ENCODE measurements at places on chromosomes 7 and 10.

DNA sequence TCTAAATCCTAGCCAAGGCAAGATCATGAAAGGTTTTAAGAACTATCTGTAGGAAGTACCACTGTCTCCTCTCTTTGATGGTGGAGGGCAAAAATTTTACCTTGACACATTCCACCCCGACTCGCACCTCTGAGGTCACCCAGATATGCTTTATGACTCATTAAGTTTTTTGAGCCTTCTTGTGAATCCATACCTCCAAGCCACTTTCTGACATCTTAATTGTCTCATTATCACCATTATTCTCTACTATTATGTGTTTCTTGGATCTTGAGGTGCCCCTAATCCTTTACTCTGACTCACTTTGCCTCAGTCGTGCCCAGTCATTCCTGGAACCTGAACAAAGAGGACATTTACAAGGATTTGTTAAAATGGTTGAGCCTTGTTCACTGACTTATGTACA lies 146.6 kb downstream of the RAPGEF5 start:
- DNase-seq = no peak

DNA sequence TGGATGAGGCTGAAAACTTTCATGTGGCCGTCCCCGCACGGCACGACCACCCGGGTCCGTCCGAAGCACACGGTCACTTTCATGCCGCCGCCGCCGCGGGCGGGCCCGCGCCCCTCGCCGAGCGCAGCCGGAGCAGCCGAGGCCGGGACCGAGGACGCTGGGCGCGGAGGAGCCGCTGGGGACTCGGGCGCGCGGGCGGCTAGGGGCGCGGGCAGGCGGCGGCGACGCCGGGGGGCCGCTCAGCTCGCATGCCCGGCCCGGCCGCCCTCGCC lies 247 bp downstream of the PARD3 start:
- DNase-seq = no peak

DNA sequence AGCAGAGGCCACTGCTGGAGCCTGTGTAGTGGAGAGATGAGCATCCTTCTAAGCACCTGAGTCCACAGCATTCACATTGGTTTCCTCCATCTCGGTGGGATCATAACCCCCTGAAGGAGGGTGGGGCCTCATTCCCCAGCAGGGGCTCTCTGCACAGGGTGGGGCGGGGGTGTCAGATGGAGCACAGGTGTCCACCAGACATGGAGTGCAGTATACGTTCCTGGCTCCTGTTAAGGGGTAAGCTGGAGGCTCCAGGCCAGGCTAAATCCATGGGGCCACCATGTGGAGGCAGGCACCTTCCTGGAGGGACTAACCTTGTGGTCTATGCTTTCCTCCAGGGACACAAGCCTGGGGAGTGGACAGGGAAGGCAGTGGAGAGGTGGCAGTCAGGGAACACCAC lies 252.6 kb downstream of the GRID1 start:
- DNase-seq = no peak

- no peak for DNase-seq
Observed at GRCh38 chr10:131445623-131446022, 134.1 kb upstream of the TCERG1L start.

DNA sequence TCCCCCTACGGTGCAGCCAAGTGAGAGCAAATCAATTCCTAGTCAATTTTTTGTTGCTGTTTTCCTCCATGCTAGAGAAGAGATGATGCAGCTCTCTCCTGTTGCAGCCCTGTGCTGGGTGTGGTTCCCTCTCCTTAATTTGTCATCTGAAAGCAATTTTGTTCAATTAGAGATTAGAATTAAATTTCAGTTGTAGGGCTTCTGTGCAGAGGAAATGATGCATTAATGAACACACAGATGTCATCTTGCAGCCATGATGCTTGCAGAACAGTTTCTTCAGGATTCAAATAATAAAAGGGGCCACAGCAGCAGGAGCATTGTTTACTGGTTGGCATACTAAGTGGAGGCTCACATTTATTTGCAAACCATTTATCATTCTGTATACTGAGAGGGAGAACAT lies 266.0 kb downstream of the AUTS2 start:
- DNase-seq = no peak

DNA sequence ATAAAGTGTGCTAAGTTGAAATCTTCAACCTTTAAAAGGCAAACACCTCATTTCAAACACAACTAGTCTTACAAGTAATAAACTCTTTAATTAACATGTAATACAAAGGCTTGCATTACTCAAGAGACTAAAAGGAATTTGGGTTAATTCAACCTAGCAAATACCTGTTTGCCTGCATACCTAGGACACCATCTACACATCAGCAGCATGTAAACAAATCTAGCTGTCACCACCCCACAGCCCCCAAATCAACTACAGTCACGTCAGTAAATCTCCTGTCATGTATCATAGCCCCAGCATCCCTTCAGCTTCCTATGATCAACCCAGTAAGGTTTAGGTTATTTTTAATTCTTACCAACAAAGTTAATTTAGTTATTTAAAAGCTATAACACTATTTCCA lies 33.5 kb downstream of the ZNF800 start:
- DNase-seq = no peak

DNA sequence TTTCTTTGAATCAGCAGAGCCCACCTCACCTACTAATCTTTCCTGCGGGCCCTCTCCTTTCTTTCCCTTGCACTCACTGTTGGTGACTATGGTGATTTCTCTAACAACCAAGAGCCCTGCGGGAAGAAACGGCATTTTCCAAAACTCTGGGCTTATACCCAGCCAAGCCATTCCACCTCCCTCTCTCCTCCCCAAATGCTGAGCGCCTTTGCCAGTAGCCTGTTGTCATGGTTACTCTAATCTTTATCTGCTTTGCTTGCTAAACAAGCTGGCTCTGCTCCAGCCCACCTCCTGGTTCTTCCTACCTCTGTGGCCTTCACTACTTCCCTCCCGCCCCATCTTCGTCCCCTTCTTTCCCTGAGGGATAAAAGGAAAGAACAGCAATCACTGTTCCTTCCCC lies 86.7 kb downstream of the DGKI start:
- no peak for DNase-seq

GRCh38 chr7:12625836-12626235 lies 55.3 kb downstream of the SCIN start:
- no peak for DNase-seq

DNA sequence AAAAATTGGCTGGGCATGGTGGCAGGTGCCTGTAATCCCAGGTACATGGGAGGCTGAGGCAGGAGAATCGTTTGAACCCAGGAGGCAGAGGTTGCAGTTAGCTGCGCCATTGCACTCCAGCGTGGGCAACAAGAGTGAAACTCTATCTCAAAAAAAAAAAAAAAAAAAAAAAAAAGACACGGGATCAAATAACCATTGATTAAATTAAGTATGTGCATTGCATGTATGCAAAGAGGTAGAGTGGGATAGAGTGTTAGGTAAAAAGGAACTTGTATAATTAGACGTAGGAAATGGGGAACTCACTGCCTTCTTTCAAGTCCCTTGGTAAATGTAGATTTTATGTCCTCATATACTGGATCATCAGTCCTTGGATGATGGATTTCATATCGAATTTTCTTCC lies 13.1 kb downstream of the VCL start:
- DNase-seq = no peak

DNA sequence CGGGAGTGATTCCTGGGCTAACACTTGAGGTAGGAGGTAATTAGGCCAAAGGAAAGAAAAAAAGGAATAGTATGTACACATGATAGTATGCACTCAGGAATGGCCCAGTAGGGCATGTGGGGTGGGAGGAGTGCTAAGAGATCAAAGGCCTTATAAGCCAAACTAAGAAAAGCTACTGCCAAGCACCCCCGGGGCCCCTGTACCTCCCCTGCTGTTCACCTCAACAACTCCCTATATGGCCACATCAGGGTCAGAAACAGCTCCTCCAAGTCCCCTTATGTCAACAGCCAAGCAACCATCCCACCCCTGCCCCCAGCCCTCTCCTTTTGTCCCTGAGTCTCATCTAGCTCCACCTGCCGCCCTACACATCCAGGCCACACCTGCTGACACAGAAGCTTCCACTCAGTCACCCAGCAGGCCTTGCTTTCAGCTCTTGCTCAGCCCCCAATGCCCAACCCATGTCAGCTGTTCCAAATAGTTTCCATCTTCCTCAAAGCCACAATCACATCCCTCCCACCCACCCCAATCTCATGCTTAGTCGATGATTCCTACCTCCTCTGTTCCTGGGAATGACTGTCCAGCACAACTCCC lies 80.2 kb downstream of the SORBS1 start:
- peak; percentile 15 for DNase-seq

- no peak for DNase-seq
Observed at GRCh38 chr7:65809259-65809981, 63.5 kb upstream of the VKORC1L1 start.

DNA sequence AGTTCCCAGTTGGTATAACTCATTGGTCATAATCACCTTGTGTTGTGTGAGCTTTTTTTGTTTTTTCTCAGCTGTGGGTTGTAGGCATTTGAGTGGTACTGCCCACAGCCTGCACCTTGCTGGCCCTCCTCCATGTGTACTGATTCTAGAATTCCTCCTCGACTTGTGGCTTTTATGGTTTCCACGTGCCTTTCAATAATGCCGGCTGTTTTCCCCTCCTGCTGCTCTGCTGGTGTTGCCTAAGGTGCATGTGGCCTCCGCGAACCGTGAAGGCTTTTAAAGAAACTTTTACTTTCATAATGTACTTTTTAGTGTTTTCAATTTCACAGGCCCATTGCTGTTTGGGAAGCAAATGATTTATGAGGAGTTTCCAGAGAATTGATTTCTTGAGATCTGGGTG lies 518.0 kb downstream of the REEP3 start:
- DNase-seq = no peak

DNA sequence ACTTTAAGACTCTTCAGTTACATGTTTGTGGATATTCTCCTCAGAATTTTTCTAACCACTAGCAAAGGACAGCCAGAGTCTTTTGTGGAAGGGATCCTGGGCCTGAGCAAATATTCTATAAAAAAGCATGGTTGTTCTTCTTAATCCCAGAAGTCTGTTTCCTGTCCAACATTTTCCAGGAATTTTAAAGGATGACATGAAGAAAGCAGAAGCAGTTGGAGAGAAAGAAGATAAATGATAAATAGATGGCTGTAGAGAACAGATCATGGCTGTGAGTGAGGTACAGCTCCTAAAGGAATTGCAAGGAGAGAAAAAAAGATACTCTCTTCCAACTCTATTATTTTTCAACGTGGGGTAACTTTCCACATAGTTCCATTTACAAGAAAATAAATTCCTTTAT lies 91.8 kb upstream of the STEAP4 start:
- no peak for DNase-seq

- DNase-seq = no peak
Observed at GRCh38 chr10:121459622-121460453, 138.4 kb downstream of the FGFR2 start.

- DNase-seq = peak; percentile 60
Observed at GRCh38 chr7:65832281-65832680, 40.6 kb upstream of the VKORC1L1 start.

DNA sequence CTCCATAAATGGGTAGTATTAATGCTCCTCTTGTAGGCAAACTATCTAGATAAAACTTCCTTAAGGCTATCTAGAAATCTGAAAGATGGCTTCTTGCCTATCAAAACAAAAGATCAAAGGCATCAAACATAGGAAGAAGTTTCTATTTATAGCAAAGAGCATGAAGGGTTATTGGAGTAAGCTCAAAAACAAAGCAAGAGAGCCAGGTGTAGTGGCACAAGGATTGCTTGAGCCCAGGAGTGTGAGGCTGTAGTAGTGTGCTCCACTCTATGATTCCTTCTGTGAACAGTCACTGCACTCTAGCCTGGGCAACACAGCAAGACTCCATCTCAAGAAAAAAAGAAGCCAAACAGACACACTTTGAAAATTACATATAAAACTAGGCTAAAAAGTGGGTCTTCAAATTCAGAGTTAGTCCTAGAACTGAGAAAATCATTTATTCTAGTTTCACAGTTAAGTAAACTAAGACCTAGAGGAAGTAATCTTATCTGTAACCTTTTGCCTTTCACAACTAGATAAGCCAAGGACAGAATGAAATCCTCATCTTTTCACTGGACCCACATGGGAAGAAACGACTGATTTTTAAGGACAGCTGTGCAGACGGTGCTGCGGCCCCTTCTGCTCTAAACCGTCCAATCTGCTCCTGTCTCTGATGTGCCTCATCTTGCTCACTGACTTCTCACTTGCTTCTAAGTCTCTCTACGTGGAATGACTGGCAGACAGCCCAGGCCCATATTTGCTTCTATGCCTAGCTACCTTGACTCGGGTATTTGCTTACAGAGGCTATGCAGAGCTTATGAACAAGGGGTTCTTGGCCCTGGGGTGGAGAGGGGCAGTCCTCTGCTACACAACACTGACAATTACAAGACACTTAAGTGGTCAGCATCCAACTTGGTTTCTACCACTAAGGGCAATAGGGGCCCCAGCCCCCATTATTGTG lies 50.0 kb downstream of the ESYT2 start:
- peak; percentile 42 for DNase-seq

DNA sequence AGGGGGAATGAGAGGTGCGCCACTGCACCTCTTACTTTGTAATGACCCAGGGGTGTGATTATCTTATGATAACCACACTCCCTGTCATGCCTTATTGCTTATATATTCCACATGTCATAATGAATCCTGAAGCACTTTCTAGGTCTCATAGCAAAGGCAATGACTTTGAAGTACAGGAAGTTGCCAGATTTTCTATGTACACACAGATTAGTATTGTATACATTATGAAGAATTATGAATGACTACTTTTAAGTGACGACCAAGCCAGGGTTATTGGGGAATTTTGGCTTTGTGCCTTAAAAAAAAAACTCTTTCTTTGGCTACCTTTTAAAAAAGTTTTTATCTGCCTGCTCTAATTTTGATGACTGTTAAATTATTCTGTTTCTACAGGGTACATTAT lies 269.6 kb downstream of the MDFIC start:
- DNase-seq = no peak

- DNase-seq = no peak
Observed at GRCh38 chr10:27759483-27760272, 14.1 kb upstream of the MKX start.

- DNase-seq = peak; percentile 83
Observed at GRCh38 chr7:20199015-20199737, 18.0 kb downstream of the MACC1 start.

DNA sequence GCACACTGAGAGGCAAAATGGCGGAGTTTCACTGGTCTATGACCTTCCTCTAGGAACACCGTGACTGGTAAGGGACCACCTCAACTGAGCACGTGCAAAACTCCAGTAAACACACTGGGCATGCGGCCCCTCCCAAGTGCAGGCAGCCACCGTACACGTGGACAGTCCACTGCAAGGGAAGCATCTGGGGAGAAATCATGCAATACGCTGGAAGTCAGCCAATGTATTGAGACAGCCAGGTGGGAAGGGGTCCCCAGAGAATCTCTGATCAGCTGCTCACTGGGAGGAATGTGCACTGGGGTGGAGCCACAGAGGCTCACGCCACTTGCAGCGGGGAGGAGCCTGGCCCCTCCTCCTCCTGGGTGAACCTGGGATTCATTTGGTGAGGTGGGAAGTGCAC lies 49.3 kb downstream of the CFAP46 start:
- DNase-seq = no peak

DNA sequence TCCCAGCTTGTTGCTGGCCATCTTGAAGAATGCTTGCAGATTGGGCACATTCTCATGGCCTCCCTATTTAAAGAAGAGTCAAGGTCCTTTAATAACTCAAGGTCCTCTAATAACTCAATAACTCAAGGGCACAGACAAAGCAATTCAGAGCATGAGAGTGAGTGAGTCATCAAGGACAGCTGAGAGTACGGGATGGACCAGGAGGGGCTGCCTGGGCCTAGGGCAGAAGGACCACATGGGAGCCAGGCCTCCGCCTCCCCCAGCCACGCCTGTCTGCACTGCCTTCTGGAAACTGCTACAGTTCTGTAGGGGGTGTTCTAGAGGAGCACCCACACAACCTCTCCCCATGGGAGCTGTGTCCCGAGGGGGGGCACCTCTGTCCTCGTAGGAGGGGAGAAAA lies 48.9 kb downstream of the ZNF503 start:
- peak; percentile 19 for DNase-seq

- no peak for DNase-seq
Observed at GRCh38 chr7:155289107-155289506, 8.6 kb upstream of the INSIG1 start.
